ENCODE measurements at places on chromosomes 7 and 10.

GRCh38 chr10:29119374-29119773, 169.5 kb upstream of the LYZL1 start:
- DNase-seq: peak; percentile 22

- DNase-seq: no peak
These were observed 9.8 kb upstream of the FXYD4 start for GRCh38 chr10:43361547-43362190.

GRCh38 chr7:43784030-43784584, 25.6 kb downstream of the BLVRA start:
- no peak for DNase-seq

DNA sequence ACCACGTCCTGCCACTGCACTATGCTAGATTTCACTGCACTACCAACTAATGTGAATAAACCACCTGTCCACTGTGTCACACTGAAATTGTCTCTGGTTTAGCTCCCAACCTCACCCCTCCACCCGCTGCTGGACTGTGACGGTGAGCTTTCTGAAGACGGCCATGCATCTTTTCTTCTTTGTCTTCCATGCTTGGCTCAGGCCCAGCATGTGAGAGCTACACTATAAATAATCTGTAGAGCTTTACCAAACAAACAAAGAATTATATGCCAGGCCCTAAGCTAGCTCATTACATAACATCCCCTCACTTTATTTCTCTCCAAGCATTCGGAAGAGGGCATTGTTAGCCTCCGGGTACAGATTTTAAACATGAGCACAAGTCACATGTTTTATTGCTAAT, 633.2 kb downstream of the TNS3 start:
- no peak for DNase-seq

- no peak for DNase-seq
These were observed 113.9 kb downstream of the CACNB2 start for GRCh38 chr10:18254086-18254485.

GRCh38 chr7:41125343-41125742, 577.5 kb downstream of the INHBA start:
- no peak for DNase-seq

- DNase-seq: no peak
These were observed 28.1 kb downstream of the BRI3 start for GRCh38 chr7:98309566-98309965.

DNA sequence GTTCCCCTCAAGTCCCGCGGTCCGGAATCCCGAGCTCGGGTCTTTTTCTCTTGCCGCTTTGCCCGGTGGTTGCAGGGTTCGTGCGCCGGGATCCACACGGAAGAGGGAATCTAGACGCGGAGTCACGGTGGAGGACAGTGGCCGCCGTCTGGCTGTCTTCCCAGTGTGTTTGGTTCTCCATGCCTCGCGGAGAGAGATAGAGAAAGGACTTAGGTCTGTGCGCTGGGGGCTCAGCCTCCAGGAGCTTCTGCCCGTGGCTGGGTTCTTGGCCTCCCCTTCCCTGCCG, 1.6 kb downstream of the FFAR4 start:
- peak; percentile 12 for DNase-seq

GRCh38 chr7:51261117-51261835, 55.3 kb downstream of the COBL start:
- no peak for DNase-seq

- no peak for DNase-seq
These were observed 197.4 kb downstream of the RNLS start for GRCh38 chr10:88385601-88386203.

- peak; percentile 13 for DNase-seq
These were observed 55.1 kb downstream of the PDZD8 start for GRCh38 chr10:117320050-117320665.

GRCh38 chr10:21403256-21404015, 122.0 kb downstream of the SKIDA1 start:
- no peak for DNase-seq

- no peak for DNase-seq
These were observed 22.6 kb upstream of the OGDHL start for GRCh38 chr10:49784681-49785080.

DNA sequence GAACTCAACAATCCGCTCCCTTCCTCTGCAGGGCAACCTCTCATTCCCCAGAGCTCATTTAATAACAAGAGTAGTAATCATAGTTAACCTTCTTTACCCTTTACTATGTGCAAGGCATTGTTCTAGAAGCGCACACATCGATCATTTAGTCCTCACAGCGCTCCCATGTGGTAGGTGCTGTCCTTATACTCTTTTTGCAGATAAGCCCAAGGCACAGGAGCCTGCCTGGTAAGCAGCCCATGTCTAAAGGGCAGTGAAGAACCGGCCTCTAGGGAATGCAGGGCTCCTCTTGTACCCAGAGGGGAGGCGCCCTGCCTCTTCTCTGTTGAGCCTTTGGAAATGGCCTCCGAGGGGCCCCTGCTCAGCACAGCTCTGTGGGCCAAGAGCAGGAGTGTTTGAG, 14.3 kb downstream of the CHST3 start:
- DNase-seq: no peak

GRCh38 chr7:101838837-101839483, 21.5 kb downstream of the CUX1 start:
- no peak for DNase-seq

DNA sequence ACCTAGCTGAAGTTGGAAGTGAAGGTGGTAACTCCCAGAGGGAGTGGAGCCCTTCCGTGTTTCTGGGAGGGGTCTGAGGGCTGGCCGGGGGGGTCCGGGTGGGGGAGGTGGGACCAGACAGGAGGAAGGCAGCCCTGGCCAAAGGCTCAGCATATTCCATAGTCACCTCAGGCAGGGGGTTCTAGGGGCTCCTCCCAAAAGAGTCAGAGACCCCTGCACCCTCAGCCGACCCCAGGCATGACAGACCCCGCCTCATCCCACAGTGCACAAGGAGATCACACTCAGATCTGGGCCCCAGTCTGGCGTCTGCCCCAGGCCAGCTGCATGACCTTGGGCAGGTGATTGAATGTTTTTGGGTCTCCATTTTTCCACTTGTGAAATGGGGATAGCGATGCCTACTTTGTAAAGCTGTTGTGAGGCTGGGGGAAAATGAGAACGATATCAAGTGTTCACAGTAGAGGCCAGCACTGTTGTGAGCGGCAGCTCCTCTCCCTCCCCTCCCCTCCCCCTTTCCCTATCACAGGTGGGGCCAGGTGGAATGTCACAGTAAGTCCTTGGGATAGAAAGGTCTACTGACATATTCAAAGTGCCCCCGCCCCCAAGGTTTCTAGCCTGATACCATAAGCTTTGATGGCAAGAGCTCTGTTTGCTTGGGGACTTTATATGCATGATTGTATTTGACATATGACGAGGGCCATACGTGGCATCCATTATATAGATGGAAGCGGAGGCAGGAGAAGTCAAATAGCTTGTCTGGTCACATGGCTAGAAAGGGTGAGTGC, 33.3 kb downstream of the DNAJB12 start:
- no peak for DNase-seq
